ENCODE measurements at places on chromosomes 3 and 15.
A peak's percentile ranks its signal among the peaks of the same experiment; 100 is the strongest.

GRCh38 chr3:64094713-64095079 lies 71.4 kb upstream of the PSMD6 start:
- no peak for DNase-seq

GRCh38 chr3:30871720-30872119 lies 22.7 kb downstream of the GADL1 start:
- DNase-seq = no peak

- no peak for DNase-seq
Measured at GRCh38 chr3:161268601-161269000, 47.5 kb downstream of the NMD3 start.

DNA sequence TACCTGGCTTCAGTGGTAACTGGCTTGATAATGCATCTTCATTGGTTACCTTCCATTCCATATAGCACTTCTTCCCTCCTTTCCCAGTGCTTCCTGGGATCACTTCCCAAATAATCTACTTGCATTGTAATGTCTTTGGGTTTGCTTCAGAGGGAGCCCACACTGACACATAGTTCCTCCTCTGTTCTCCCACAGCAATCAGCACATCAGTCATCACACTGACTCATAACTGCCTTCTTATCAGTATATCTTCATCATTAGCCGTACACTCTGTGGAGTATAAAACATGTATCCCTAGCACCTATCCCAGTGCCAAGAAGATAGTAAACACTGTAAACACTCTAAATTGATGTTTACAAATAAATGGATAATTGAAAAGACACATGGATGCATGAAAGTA lies 91.4 kb upstream of the SCN10A start:
- DNase-seq = no peak

DNA sequence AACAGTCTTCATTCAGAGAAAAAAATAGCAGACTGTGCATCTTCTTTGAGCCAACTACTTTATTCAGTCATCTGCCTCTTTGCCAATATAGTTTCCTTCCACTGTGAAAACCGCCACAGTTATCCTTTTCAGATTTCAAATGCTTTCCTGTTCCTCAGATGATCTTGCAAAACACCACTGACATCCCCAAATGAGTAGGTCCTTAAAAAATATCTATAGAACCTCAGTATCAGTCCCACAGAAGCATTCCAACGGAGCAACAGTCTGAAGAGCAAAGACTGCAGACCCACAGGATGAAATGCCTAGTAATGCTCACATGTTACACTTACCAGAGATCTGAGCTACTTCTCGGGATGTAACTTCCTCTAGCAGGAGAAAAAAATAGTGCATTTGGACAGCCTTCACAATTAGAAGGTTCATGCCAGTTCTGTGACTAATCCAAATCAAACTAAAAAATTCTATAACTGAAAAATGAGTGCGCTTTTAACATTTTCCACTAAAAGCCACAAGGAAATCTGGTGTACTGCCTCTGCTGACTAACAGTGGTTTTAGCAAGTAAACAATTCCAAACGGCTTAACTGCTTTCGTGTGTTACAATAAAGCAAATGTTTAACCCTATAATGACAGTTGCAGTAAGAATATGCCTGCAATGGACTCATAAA lies at the start of gene ANKRD28:
Gene ANKRD28 (minus strand): TSS at position 338 of the 662 bp plus-strand sequence. CDS start 1,458 bp downstream, outside the sequence.
- DNase-seq = peak; percentile 92

DNA sequence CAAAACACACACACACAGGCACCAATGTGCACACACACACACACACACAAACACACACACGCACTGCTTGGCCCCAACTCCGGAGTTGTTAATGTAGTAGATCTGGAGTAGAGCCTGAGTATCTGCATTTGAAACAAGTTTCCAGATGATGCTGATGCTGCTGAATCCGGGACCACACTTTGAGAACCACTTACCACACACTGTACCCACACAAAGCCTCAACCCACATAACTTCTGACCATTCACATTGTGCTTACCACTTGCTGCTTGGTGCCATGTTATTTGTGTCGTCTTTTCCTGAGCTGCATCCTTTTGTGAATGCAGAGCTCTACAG lies 36.9 kb downstream of the SETMAR start:
- DNase-seq = no peak
